ENCODE measurements at places on chromosomes 5 and 9. TPM values are rescaled to one million over a fixed set of nuclear protein-coding genes. Genes with fewer than 3 reads are reported as not detected.

The GABRA6 gene
- total RNA-seq = not detected

The GOLM1 gene
- total RNA-seq = 1.9 TPM

The CDX1 gene
- total RNA-seq = not detected

The DOCK8 gene
- 318 TPM for total RNA-seq

The EEIG1 gene
- 329 TPM for total RNA-seq

The LCN9 gene
- not detected for total RNA-seq

DNA sequence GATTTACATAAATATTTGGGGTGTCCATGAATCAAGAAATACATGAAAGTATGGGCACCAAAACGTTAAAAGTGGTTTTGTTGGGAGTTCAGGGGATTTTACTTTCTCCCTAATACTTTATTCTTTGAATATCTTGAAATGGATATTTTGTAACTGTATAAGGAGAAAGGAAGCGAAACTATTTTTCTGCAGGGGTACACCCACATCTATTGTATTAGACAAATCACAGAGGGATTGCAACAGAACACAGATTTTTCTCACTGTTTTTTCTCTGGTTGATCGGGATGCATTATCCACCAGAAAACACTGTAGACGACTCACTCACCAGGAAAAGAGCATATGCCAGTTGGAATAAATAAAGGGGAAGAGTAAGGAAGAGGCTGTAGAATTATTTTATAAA lies 1.2 kb upstream of the RABGAP1 start:
- DNase-seq = no peak

GRCh38 chr9:22343218-22343611 lies 103.4 kb upstream of the DMRTA1 start:
- no peak for DNase-seq

- no peak for DNase-seq
Observed at GRCh38 chr9:5698810-5699556, 70.1 kb downstream of the RIC1 start.

DNA sequence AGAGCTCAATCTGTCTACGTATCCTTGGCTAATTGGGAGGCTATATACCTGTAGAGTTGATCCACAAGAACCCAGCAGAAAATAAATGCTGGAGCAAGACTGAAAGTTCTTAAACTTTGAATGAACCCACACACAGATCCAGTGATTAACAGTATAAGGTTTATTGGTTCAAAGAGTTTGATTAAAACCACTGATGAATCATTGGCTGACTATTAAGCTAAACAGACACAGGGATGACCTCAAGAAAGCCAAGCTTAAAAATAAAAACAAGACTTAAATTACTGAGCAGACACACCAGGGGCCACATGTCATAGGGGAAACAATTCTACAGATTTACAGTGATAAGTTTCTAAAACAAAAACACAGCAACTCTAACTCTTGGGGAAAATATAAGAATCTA lies 163.6 kb downstream of the SPATA31D1 start:
- no peak for DNase-seq

DNA sequence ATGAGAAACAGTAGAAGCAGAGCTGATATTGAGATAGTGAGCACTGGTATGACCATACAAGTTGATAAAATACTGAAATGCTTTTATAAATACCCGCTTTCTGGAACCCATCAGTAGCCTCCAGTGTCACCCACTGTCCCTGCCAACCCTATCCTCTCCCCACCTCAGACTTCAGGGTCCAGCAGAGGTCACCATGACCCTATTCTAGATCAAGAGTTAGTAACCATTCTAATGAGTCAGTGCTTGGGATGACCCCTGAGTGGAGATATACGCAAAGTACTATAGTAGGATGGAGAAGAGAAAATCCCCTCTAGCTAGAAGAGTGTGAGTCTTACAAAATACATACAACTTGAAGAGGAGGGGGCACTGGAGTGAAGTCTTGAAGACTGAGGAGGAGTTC lies 297.9 kb upstream of the BRINP1 start:
- no peak for DNase-seq

Data from activated naive CD8-positive, alpha-beta T cell treated with anti-CD3 and anti-CD28 coated beads, Interleukin-2, amount 10 ng/mL, durations not matched to agents 7 days and 5 days (primary cell).